ENCODE measurements at places on chromosomes 12 and 14.

- DNase-seq: no peak
Measured at GRCh38 chr14:45251912-45252311, 1.1 kb downstream of the MIS18BP1 start.

DNA sequence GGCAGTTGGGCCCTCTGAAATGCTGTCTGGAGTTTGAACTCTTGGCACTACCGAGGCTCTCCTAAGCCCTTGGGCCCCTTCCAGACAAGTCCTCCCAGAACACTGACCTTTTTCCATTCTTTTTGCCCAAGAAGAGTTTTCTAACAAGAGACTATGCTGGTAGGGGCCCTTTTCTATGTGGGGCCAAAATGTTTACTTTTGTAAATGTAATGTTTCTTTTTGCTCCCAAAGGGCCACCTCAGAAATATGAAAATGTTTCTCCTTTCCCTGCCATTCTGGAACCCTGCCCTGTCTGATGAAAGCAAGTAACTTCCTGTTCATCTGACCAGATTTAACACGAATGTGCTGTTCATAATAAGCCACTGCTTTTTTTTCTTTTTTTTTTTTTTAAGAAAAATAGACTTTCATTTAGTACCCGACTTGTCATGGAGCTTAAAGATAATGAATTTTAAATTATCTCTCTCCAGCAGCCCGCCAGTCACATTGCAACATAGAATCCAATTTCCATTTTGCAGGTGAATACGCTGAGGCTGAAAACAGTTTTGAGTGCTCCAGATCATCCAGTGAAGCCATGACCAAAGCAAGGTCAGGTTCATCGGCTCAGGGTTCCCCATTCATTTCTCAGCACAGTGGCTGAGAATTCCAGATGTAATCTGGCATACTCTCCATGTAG, 169.9 kb downstream of the DPF3 start:
- DNase-seq: no peak

DNA sequence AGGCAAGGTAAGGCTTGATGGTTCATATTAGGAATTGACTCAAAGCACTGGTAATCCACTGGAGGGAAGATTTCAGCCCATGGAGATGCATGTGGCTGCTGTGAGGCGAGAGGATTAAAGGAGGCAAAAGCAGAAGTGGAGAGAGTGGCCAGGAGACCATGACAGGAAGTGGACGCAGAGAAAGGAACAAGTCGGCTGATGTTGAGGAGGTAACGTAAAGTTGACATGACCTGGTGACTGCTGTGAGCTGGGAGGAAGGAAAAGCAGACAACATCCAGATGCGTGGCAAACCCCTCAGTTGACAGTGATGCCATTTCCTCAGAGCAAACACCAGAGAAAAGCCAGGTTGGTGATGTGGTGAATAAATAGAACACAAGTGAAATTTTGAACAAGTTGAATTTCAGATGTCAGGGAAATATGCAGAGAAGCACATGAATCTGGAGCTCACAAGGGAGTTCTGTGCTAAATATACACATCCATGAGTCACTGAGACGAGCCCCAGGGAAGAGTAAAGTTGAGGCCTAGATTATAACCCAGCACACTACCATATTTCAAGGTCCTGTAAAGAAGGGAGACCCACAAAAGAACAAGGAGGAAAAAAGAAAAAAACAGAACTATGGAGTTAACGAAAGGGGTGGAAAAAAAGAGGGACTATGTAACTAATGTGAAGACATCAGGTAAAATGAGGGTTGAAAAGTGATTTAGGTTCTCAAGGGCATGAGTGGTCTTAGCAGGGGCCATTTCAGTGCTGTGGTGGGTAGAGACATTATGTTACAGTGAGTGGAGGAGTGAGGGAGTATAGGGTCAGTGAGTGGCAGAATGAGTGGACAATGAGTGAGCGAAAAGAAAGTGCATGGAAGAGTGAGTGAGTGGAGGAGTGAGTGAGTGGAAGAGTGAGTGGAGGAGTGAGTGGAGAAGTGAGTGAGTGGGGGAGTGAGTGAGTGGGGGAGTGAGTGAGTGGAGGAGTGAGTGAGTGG, 61.6 kb upstream of the GZMB start:
- DNase-seq: no peak

DNA sequence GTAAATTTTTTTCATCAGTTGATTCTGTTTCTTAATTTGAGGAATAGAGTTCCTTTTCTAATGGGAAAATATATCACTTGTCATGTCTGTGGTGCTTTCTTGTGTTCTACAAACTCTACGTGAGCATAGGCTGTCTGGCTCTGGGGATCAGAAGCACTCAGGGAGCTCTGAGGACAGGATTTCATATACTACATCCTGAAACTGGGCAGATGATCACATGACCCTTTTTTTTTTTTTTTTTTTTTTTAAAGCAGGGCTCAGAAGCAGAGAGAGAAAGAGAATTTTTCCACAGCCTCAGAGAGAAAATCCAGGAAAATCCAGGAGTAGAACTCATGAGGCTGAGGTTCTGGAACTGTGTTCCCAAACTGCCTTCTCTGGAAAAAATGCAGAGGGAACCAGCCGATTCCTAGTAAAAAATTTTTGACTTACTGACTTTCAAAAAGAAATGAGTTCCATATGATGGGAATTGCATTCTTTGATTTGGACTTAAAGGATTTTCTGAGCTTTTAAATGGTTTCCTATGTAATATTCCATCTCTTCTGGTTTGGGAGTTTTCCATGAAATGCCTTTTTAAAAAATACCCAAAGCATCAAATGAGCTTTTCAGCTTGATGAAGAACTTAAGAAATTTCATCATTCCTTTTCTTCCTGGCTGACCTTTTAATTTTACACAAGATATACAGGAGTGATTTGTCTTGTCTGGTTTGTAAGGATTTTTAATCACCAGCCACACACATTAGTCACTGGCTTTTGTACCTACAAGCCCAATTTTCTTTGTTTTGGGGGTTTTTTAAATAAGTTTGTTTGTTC, 183.1 kb upstream of the HIF1A start:
- DNase-seq: no peak

- DNase-seq: no peak
Measured at GRCh38 chr12:115683240-115683780, 594.2 kb downstream of the MED13L start.

DNA sequence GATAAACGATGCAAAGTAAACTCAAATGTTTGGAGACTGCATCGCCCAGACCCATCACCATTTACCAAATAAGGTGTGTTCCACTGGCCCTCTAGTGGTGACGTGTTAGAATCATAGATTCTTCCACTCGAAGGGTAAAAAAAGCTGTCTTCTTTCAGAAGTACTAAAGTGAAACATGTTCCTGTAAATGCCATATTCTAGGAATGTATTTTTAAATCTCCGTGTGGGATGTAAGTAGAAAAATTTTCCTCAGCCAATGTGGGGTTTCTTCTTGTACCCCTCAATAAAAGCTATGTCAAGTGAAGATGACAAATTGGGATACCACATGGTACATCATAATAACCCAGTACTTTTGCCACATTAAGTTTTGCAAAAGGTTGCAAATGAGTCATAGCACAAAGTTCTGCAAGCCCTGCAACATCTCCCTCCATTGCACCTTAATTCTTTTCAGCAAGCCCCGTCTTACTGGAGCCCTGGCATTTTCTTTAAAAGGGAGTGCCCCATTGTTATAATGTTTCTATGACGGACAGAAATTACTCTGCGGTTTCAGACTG, 100.8 kb downstream of the CCER1 start:
- DNase-seq: no peak

GRCh38 chr12:94636462-94637085, 13.8 kb downstream of the TMCC3 start:
- DNase-seq: no peak

GRCh38 chr12:103735291-103735690, 105.7 kb downstream of the NT5DC3 start:
- DNase-seq: no peak

GRCh38 chr14:74574090-74574433, 38.0 kb downstream of the LTBP2 start:
- DNase-seq: no peak

GRCh38 chr14:100746326-100746725, 19.6 kb downstream of the DLK1 start:
- DNase-seq: no peak

GRCh38 chr14:42517806-42518500, 911.3 kb downstream of the LRFN5 start:
- DNase-seq: no peak

GRCh38 chr12:66187821-66188220, 1.2 kb upstream of the IRAK3 start:
- no peak for DNase-seq

DNA sequence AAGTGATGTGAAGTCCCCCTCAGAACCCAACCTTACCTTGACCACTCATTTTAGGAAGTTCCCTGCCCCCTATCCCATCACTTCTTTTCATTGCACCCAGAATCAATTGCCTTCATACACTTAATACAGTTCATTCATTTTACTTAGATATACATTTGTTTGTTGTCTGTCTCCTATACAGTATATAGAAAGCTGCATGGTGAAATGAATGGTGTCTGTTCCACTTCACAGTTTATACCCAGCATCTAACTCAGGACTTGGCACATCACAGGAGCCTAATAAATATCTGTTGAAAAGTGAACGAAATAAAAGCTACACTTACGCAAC, 38.3 kb upstream of the TXNRD1 start:
- DNase-seq: no peak

DNA sequence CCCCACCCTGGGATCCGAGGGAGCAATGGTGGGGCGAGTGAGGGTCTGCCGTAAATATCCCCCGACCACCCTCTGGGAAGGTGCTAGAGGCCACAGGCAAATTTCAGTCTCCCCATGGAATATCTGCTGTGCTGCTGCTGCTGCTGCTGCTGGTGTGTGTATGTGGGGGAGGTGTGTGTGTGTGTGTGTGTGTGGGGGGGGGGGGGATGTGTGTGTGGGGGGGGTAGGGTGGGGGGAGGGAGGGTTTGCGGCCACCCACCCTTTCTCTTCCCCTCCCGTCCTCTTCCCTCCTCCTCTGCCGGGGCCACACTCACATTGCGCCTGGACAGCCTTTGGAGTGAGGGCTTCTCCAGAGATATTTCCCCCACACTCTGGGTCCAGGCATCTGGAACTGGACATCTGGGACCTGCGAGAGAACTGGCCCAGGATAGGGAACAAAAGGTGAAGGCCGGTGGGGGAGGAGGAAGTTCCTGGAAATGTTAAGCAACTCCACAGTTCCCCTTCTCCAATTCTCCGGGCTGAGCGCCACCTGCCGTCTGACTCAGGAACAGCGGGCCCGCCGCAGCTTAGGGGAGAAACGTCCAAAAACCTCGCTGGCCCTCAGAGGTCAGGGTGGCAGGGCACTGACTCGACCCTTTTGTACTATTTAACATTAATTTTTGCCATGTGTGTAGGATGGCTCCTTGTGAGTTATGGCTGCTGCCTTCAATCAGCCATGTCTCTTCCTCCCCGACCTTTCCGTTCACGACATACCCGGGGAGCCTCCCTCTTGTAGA, at the start of gene C1RL:
Gene C1RL (minus strand): TSS at position 419 of the 776 bp plus-strand sequence. CDS start 34 bp downstream, at position 385.
- peak; percentile 46 for DNase-seq

DNA sequence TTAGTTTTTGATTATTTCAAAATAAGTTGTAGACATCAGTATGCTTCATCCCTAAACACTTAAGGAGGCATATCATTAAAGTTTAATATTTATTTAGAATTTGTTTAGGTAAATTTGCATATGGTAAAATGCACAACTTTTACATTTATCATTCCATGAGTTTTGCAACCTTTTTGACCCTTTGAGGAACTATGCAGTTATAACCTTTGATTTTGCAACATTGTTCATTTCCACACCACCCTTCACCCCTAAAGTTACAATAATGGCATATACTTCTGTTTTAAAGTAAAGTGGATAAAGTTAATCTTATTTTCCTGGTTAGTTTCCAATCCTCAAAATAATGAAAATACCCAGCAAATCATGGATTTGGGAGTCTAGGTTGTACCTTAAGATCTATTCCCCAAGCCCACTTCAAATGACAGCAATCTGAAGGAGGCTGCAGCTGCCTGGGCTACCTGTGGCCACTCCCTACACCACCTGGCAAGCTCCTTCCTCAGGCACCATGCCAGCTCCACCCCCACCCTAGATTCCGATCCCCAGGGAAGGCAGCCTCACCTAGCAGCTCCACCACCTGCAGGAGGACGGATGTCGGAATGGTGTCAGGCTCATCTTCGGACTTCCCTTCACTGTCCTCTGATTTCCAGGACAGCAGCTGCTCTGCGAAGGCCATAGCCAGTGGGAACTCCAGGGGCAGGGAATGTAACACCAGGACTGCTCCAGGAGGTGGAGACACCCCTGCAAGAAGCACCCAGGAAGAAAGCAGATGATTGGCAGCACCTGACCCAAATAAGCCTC, 65.1 kb downstream of the TRAFD1 start:
- no peak for DNase-seq

- DNase-seq: no peak
Measured at GRCh38 chr14:74220991-74221390, 18.3 kb upstream of the VSX2 start.

- DNase-seq: no peak
Measured at GRCh38 chr14:105776924-105777323, 250.5 kb downstream of the TMEM121 start.

DNA sequence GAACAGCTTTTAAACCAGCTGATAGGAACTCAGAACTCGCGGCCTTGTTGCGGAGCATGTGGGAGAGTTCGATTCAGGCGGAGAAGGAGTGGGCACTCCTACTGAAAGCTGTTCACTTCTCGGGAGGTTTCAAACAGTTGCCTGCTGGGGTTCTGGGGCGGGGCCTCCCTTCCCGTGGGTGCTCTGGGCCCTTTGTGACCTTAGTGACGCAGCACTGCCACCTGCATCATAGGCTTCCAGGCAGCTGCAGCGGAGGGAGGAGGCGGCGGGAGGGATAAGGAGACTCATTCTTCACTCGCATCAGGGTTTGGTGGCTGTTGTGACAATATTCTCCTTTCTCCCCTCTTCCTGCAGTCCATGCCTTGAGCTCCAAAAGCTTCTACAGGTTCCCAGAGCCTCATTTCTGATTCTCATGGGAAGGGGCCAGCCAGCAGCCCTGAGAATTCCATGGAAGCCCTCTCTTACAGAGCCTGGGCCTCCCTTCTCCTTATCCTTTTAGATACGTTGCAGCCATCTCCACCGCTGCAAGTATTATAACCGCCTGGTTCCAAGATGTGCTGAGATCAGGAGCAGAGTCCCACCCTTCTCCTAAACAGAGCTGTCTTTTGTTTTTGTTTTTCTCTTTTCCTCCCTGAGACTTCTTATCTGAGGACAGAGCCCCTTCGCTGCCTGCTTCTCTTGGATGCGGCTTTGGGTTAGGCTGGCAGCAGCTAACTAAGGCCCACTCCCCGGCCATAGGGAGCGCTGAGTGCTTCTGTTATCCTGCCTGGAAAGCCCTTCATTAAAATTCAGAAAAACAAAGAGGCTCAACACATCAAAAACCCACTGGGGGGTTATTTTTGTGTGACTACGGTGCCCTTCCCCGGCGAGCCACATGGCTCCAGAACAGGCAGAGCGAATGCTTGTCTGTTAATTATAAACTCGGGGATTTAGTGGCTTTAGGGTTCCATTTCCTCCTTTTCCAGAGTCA, 67.6 kb upstream of the GPATCH2L start:
- DNase-seq: no peak

All from T-helper 22 cell (primary cell).